ENCODE measurements at places on chromosomes 13 and 19. TPM values are rescaled to one million over a fixed set of nuclear protein-coding genes. Genes with fewer than 3 reads are reported as not detected.

GRCh38 chr19:55650602-55651230 is 2.7 kb downstream of the CCDC106 start:
- H3K27ac ChIP-seq: no peak overlapping the region
- peaks cover 15% of the 10 kb centered on the region for H3K4me1 ChIP-seq
- no peak for DNase-seq
- H3K27me3 ChIP-seq: no peaks in the 10 kb centered on the region
- H3K4me3 ChIP-seq: no peak overlapping the region
- H3K36me3 ChIP-seq: peaks cover 2% of the 10 kb centered on the region

GRCh38 chr19:47521473-47522180 is 6.8 kb upstream of the NAPA start:
- H3K27me3 ChIP-seq: no peaks in the 10 kb centered on the region
- no peak overlapping the region for H3K4me3 ChIP-seq
- DNase-seq: no peak

Gene LAIR1
- not detected for total RNA-seq

GRCh38 chr13:59643906-59644626 is 519.7 kb downstream of the DIAPH3 start:
- no peaks in the 10 kb centered on the region for H3K4me1 ChIP-seq
- H3K27ac ChIP-seq: no peak overlapping the region
- H3K27me3 ChIP-seq: no peaks in the 10 kb centered on the region
- H3K36me3 ChIP-seq: no peaks in the 10 kb centered on the region
- DNase-seq: no peak

Gene LACC1
- total RNA-seq: 1.2 TPM
